ENCODE measurements at places on chromosomes 16 and 17.
A peak's percentile ranks its signal among the peaks of the same experiment; 100 is the strongest.

DNA sequence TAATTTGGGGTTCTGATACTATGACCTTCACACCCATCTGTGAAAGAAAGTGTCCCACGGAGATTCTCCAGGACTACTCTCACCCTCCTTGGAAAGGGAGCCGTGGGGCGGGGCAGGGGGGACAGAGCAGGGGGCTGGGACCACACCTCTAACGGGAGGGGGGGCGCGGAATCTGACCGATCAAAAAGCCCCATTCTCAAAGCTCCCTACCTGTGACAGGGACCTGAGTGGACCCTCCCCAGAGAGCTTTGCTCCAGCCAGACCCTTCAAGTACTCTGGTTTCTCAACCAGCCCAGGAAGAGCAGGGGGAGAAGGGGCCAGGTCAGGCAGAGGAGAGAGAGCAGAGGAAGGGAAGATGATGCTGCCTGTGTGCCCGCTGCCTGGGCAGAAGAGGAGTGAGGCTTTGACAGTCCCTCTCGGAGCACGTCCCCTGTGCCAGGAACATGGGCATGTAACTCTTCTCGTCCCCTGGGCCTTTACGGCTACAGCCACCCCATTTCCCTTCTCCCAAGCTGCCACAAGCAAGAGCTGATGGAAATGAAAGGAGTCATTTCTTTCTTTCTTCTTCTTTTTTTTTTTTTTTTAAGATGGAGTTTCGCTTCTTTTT lies 682 bp downstream of the XAF1 start:
- DNase-seq, result no peak

DNA sequence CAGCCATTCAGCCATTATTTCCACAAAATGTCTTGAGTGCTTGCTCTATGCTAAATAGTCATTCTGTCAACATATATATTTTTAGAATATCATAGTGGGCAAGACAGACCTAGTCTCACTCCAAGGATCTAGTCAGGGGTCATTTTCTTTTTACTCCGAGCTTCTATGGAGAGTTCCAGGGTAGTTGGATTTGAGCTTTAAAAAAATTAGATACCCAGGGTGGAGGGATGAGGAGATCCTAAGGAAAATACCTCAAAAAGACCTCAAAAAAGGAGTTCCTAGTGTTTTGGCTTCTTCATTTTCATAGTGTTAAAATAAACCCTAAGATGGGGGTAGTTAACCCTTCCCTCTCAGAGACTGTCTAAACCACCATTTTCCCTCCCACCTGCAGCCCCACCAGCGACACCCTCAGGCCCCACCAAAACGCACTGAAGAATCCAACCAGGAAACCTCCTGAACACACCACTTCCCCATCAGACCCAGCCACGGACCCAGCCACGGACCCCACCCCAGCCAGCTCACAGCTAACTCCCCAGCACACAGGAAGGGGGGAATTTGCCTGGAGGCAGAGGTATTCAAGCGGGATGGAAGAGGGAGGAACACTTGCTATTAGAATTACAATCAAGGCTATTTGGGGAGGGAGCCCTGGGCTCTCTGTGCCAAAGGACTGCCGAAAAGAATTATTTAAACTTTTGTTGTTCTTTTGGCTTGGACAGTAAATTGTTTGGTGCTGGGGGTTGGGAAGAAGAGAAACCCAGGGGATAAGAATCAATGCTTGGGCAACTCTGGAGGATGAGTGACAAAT lies 2.2 kb downstream of the ETV4 start:
- DNase-seq, result no peak

GRCh38 chr16:27617665-27618064 lies 67.7 kb downstream of the KATNIP start:
- DNase-seq, result no peak

DNA sequence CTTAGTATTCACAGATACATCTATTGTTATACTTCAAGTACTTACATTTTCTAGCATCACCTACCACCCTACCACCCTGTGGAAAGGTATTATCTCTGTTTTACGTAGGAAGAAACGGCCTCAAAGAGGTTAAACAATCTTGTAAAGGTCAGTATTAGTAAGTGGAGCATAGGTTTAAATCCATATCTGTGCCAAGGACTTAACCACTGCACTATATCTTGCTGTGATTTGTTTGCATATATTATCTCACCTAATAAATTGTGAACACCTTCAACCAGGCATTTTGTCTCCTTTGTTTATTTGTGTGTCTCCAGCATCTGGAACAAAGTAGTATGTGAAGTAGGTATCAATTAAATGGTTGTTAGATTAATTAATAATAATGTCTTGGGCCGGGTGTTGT lies 27.3 kb downstream of the IGF2BP1 start:
- no peak for DNase-seq

- DNase-seq, result peak; percentile 90
These were observed 27.8 kb downstream of the BAHCC1 start for GRCh38 chr17:81422776-81423697.

DNA sequence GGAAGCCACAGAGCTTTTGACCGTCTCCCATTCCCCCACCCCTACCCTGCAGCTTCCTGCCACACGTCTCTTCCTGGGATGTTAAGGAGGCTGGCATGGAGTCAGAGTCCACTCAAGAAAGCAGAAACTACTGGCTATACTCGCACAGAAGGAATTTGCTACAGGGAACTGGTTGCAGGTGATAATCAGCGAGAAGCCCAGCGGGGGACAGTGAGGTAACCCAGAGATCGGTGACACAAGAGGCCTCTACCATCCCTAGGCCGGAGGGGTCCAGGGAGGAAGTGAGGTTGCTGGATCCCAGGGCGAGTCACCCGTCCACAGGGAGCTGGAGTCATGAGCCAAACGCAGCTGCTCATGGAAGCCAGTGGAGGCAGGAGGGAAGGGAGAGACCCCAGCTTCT lies 93.7 kb downstream of the SDK2 start:
- DNase-seq, result no peak

- DNase-seq, result no peak
These were observed 59.4 kb downstream of the NT5M start for GRCh38 chr17:17362540-17362930.

Data from H4 (cell line).